Activated CD4-positive, alpha-beta T cell treated with anti-CD3 and anti-CD28 coated beads for 24 hours (primary cell): ENCODE measurements at places on chromosomes 6 and 20.

DNA sequence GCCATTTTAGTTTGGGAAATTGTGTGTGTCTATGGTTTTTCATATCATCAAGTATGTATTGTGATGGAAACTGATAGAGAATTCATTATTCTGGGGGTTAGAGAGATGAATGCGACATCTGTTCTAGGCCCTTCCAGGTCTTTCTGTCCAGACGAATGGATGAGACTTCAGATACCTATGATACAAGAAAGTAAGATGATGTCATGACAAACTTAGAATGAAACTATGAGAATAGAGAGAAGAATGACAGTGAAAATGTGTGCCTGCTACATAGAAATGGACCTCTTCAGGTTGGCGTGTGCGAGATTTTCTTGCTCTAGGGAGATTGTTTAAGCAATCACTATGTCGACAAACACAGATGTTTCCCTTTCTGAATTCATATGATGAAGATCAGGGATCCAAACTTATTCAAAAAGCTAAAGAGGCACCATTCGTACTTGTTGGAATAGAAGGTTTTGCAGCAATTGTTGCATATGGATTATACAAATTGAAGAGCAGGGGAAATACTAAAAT, 76.1 kb downstream of the SCAND1 start:
- no peak for DNase-seq

DNA sequence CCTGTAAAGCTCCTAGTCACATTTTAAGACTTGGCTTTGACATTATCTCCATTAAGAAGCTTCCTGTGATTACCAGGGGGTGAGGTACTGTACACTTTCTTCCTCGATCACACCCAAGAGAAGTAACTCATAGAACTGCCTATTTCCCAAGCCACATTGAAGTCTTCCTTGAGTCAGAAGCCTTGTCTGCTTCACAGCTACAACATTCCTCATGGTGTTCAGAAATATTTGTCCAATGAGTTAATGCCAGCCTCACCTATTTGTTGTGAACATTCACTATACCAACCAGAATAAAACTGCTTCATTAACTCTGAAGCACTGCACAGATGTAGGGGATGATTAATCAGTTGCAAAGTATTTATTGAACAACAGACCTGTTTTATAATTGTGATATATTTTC, 622.3 kb downstream of the PTPRT start:
- no peak for DNase-seq

GRCh38 chr6:26243752-26244151, 121.2 kb upstream of the BTN3A2 start:
- no peak for DNase-seq

- DNase-seq: no peak
Observed at GRCh38 chr20:43583982-43584432, 6.7 kb upstream of the IFT52 start.

DNA sequence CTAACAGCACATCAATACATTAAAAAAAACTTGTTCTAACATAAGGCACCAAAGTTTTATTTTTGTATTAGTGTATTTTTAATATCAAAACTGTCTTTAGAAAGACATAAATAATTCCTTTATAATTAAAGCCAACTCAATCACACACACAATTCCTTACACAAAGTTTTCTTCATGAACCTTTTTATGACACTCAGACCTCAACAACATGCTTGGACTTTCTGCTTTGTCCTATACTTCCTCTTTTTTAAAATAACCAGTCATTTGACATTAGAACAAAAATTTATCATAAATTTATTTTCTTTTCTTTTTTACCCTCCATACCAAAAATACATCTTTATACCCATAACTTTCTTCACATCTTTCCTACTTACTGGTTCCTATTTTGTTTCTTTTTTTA, 292.0 kb upstream of the ARID1B start:
- DNase-seq: no peak

DNA sequence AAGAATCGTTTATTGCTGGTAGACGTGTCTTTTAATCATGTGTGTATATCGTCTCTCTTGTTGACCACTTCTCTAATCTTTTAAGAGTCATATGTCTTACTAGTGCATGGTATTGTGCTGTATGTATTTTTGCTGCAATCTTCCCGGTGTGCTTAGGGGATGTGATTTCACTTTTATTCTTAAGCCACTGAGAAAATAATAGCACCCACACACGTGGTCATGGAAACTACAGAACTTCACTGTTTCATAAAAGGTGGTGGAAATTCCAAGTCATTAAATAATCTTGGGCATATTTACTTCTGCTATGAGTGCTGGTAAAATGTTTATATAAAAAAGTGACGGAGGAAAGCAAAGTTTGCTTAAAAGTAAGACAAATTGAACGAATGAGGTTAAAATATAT, 3.0 kb upstream of the CDYL start:
- DNase-seq: no peak

GRCh38 chr6:127520066-127520465, 931 bp upstream of the MTCL3 start:
- no peak for DNase-seq

- DNase-seq: no peak
Observed at GRCh38 chr6:111973927-111974639, 79.8 kb upstream of the CCN6 start.

DNA sequence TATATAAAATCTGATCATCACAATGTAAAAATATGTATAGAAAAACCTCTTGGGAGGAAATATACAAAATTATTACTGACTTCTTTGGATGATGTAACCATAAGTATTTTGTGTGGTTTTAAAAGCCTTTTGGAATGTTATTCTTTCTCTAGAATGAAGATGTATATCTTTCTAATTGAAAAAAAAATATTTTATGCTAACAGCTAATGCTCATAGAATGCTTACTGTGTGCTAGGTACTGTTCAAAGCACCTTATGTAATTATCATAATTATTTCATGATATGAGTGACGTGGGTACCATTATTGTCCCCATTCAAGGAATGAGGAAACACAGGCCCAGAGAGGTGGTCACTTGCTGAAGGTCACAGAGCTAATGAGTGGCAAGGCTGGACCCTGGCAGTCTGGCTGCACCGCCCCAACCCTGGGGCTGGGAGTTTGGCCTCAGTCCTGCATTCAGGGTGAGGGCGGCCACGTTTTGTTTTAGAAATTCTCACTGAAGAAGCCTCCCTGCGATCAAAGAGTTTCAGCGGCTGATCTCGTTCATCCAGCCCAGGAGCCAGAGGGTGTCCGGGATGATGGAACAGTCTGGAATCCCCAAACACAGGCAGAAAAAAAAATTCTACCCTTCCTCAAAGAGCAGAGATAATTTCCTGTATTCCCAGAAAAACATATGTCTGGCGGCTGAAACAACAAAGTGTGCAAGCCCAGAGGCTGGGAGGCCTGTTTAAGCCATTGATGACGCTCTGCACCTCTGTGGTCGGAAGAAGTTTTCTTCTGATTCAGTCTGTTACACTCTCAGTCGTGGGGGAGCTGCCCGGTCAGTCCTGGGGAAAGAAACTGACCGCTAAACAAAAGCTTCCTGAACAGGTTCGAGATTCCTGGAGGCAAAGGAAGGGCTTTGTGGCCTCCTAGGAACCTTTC, 37.3 kb downstream of the TFEB start:
- DNase-seq: no peak

DNA sequence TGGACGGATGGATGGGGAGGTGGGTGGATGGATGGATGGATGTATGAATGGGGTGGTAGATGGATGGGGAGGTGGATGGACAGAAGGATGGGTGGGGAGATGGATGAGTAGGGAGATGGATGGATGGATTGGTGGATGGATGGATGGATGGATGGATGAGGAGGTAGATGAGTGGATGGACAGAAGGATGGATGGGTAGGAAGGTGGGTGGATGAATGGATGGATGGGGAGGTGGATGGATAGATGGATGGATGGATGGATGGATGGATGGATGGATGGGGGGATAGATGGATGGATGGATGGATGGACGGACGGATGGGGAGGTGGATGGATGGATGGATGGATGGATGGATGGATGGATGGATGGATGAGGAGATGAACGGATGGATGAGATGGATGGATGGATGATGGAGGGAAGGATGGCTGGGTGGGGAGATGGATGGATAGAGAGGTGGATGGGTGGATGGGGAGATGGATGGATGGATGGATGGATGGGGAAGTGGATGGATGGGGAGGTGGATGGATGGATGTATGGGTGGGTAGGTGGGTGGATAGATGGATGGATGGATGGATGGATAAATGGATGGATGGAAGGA, 7.2 kb downstream of the EEF1A2 start:
- DNase-seq: no peak

DNA sequence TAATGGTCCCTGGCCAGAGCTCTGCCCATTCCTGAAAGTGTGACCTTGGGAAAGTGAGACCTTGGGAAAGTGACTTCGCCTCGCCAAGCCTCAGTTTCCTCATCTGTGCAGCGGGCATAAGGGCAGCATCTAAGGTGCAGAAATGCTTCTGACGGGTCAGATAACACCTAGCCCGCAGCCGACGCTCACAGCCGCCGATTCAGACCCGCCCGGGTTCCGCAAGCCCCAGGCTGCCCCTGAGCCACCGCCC, 486 bp downstream of the FKBP1A start:
- DNase-seq: no peak

- no peak for DNase-seq
Observed at GRCh38 chr6:90088009-90088408, 193.7 kb downstream of the GJA10 start.

DNA sequence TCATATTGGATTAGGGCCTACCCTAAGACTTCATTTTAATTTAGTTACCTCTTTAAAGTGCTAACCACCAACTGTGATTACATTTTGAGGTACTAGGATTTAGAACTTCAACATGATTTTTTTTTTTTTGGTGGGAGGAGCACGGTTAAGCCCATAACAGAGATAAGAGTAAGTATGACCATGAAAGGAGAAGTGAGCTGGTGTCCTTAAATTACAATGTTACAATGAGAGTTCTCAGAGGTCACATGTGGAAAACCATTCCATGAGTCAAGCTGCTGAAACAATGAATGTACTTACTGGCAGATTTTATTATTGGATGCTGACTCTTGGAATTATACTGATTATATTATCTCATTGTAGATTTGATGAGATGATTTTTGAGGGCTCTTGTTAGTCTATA, 779.3 kb upstream of the CITED2 start:
- DNase-seq: no peak

DNA sequence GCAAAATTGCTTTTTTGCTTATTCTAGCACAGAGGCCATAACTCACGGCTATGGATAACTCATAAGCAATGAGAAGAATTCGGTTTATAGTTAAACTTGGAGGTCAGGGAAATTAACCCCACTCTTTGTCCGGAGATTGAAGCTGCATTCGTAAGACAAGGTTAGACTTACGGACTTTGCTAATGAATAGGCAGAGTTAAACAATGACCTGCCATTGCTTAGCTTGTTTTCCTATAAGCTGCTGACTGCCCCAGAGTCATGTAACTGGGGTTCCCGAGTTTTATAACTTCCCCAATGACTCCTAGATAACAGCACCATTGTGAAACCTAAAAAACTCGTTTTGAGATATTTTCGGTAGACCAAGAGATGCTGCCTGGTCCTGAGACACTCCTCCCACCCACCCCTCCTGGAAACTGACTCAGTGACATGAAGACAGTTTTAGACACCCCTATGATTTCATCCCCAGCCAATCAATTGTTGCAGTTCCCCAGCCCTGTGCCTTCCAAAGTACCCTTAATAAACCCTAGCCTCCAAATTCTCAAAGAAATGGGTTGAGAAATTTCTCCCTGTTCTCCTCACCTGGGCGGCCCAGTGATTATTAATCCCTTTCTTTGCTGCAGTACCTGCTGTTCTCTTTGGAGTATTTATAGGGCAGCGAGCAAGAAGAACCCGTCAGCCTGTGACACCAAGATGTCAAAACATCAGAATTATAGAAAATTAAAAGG, 33.1 kb upstream of the MCUR1 start:
- DNase-seq: no peak

GRCh38 chr6:43228951-43229802, at the start of gene DNPH1:
Gene DNPH1 (minus strand): TSS chr6:43229481. CDS start chr6:43229456, 25 bp downstream.
- peak; percentile 71 for DNase-seq
